G401 (cell line): ENCODE measurements at places on chromosomes 13 and 19. TPM values are rescaled to one million over a fixed set of nuclear protein-coding genes. Genes with fewer than 3 reads are reported as not detected.

Gene GFY
- total RNA-seq = 0.55 and 1.3 TPM in 2 replicates

Gene ZNF419
- 4.9 and 9.2 TPM in 2 replicates for total RNA-seq

Gene EXOC3L2
- total RNA-seq = not detected in 2 replicates

Gene BSPH1
- not detected in 2 replicates for total RNA-seq

Gene NTN5
- 1.3 TPM in 1 of 2 replicates, not detected in the other for total RNA-seq

Gene PLEKHF1
- 23.8 and 26.3 TPM in 2 replicates for total RNA-seq

Gene SHC2
- total RNA-seq = 12.7 and 14.3 TPM in 2 replicates

Gene SIGLEC12
- not detected in 2 replicates for total RNA-seq

Gene IGFL3
- total RNA-seq = 0.49 and 0.75 TPM in 2 replicates

Gene STOML3
- not detected in 2 replicates for total RNA-seq

Gene WDR88
- total RNA-seq = not detected in 2 replicates

Gene KIR3DL1
- total RNA-seq = not detected in 2 replicates

Gene OR4F17
- not detected in 2 replicates for total RNA-seq

Gene THSD8
- total RNA-seq = not detected in 2 replicates
